Inflammatory macrophage treated with lipopolysaccharide for 1 hour (primary cell): ENCODE measurements at places on chromosomes 7 and 10.

DNA sequence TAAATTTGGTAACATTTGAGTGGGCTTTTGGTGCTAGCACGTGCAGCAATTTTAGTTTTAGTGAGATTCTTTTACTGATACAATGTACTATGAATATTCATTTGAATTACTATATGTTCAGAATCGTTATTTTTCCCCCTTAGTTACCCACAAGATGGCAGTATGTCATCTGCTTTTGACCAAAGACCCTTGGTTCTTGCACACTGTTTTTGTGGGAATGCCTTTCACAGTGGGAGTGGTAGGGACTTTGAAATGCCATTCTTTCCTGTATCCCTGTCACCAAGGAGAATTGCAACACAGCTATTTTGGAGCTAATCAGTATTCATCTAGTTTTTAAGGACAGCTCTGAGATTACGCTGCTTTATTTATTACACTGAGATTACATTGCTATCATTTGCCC, 40.6 kb downstream of the SEC23IP start:
- DNase-seq, result no peak

GRCh38 chr10:32273336-32273735, 73.6 kb downstream of the EPC1 start:
- DNase-seq, result peak; percentile 68

- DNase-seq, result no peak
Measured at GRCh38 chr7:70540641-70541040, 591.3 kb upstream of the GALNT17 start.

DNA sequence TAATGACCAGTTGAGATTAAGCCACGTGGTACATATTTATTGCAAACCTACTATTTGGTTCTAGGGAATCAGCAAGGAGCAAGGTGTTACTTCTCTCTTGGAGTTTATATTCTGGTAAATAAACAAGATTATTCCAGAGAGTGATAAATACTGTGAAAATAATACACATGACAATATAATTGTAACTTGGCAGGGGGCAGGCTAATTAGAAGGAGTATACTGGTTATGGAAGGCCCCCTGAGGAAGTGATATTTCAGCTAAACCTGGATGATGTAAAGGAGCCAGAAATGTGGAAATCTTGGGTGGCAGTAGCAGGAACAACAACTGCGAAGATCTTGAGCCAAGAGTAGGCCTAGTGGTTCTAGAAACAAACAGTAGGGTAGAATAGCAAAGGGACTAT, 111.8 kb downstream of the SDK1 start:
- DNase-seq, result no peak

DNA sequence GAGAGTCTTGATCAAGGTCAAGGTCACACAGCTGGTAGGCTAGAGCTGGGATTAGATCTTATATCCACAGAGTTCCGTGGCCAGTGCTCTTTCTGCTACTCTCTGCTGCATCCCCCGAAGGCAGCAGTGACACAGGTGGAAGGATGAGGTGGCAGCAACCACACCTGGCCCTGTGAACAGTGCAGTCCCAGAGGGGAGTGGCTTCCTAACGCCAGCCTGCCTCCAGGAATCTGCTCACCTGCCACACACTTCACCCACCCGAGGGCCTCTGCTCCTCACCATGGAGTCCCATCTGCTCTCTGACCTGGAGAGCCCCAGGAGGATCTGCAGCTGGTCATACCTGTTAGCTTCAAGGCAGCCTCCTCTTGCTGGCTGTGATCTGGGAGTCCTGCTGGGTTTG, 484.2 kb downstream of the PLXNA4 start:
- no peak for DNase-seq

DNA sequence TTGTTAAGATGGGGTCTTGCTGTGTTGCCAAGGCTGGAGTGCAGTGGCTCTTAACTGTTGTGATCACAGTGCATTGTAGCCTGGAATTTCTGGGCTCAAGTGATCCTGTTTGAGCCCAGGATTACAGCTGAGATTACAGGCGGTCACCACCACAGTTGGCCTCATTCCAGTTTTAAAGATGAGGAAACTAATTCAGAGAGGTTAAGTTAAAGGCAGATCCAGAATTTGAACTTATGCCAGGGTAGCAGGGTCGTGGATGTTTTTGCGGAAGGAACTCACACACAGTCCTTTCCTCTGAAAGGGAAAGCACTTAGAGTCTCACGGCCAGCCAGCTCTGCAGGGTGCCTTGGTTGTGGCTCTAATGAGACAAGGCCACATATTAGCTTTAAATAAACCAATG, 84.7 kb downstream of the MMRN2 start:
- DNase-seq, result peak; percentile 69

DNA sequence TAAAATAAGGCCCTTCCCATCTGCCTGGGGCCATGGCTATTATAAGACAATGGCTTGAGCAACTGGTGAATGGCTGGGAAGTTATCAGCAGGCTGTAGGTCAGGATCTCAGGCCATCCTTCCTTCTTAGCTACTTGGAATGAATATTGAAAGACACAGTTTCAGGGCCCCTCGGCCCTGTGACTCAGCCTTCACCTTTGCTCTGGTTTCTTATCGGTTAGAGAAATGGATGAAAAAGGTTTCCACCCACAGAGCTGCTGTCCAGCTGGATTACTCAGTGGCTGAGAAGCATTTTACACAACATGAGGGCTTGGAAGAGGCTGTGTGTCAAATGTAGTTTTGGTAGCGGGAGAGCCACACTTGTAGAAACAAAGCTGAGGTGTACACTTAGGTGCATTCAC, 9.4 kb downstream of the ACSL5 start:
- DNase-seq, result peak; percentile 72
